ENCODE measurements at places on chromosomes 16 and 17.

GRCh38 chr17:65035704-65036103 is 20.8 kb downstream of the GNA13 start:
- no peak for DNase-seq

GRCh38 chr17:40463122-40463550 is 19.9 kb downstream of the IGFBP4 start:
- DNase-seq: no peak

DNA sequence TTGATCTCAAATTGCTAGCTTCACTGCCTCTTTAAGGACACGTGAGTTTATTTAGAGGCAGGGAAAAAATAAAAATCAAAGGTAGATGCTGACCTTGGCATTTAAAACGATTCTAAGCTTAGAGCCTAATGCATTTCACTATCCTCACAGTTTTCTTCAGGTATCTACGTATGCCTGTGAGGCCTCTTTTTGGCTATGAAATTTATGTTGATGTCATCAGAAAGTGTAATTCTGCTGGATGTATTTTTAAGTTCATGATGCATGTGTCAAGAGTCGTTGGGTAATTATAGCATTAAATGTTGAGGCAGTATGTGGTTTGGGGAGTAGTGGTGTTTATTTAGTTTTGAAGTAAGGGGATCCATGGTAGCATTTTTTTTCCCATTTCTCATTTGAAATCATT is 4.2 kb upstream of the KRTAP3-2 start:
- no peak for DNase-seq

DNA sequence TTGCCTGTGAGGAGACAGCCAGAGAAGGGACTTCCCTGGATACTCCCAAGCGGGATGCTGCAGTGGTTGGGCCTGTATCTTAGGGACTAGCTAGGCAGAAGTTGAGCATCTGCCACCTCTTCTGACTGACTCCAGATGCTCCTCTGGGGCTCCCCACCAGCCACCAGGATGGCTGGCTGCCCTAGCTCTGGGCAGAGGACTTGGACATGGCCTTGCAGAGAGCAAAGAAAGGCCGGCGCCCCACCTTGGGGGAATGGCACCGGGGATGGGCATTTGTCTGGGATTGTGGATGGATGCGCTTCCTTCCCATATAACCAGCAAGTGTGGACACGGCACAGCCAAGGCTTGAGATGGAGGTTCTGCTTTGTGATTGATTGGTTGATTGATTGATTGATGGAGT is 69.0 kb downstream of the OR1D5 start:
- peak; percentile 41 for DNase-seq

- no peak for DNase-seq
These were observed 72.6 kb upstream of the CNEP1R1 start for GRCh38 chr16:49952386-49952785.

GRCh38 chr17:2262135-2262587 is 41.4 kb downstream of the SMG6 start:
- DNase-seq: no peak

- no peak for DNase-seq
These were observed 224 bp upstream of the NHERF1 start for GRCh38 chr17:74748279-74748528.

DNA sequence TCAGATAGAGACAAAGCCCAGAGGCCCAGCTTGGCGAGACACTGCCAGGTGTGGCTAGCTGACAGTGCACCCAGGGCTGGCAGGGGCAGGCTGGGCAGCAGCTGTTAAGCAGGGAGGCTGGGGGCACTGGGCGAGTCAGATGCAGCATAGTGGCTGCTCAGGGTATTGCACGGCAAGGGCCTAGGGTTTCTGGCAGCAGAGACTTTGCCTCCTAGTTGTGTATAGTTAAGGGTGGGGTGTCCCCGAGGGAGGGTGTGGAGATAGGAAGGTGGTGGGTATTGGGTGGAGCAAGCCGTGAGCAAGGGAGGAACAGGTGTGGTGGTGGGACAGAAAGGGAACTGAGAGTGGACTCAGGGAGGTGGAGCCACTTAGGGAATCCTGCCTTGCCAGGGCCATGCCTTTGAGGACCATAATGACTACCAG is 66.0 kb downstream of the SMPD3 start:
- DNase-seq: no peak

DNA sequence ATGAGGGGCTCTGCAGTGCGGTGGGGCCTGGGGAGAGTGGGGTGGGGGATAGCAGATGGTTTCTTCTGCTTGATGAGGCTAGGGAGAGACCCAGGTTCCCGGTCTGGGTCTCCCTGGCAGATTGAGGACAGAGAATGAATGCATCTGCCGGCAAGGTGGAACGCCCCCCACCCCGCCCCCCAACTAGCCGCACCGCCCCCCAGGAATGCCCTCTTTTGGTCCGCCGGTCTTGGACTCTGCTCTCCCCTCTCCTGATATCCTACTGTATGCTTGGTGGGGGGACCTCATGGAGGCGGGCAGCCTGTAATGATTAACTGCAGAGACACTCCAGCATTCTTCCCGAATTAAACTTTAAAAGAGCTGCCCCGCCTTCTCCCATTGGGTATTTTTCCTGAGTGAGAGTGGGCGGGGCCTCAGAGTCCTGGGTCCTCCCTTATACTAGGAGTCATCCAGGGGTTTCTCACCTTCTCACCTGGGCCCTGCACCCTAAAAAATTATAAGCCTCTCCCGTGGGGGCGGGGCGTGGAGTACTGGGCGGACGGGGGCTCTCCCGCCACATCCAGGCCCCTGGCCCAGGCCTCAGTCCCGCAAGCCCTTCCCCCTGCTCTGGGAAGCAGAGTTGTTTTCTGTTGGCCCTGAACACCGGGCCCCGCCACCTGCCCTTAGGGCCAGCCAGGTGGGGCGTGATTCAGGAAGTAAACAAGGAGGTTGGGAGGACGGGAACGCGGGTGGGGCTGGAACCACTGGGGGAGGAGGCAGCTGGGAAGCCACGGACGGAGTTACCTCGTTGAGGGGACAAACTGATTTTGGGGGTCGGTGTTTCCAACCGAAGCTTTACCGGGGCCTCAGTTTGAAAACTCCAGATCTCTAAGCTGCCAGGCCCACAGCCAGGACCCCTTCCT is 1.5 kb downstream of the GRB7 start:
- DNase-seq: peak; percentile 93

- no peak for DNase-seq
These were observed at the start of gene ABR for GRCh38 chr17:1179818-1180742. Gene ABR, minus strand, starts transcription at chr17:1179981. Its CDS starts 254 bp downstream, at chr17:1179727.

DNA sequence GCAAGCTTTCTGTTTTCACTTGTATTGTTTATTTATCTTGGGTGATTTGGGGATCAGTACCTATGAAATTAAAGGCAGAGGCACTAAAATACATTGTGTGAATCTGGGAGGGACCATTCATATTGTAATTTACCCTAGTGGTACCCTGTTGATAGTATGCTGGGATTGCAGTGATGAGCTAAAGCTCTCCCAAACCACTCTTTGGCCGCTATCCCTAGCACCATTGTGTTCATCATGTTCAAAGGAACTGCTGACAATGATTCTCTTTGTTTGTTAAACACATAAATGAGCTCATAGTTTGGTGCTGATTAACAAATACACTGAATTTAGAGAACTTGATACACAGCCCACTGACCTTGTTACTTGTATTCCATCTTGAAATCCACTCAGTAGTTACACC is 1469.8 kb downstream of the CDH11 start:
- DNase-seq: no peak

DNA sequence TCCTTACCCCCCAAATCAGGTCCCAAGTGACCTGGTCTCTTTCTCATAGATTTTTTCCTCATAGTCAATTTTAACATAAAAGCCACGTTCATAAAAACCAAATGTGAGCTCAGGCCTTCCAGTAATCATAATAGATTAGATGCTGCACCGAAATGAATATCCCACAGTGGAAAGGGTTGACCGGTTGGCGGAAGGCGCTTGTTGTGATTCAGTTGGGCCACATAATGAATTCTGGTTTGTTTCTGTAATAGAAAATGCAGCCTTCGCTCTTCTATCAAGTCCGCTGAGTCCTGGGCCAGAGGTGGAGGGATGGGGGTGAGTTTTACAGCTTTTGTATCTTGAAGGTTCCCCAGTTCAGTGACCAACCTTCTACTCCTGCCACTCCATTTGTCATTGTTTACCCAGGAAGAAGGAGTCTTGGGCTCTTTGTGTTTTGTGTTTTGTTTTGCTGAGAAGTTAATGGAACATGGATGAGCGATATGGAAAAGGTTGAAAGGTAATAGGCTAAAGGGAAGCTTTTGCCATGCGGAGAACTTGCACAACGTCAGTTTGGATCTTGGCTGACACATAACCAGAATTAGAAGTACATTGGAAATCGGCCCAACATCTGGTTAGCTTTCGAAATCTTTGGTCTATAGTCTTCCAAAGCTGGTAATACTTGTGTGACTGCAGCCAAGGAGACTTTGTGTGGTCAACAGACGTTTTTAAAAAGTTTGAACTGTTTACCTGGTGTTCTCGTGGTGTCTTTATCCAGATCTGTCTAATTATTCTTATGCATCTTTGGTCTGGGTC is 89.5 kb downstream of the CLEC16A start:
- no peak for DNase-seq

DNA sequence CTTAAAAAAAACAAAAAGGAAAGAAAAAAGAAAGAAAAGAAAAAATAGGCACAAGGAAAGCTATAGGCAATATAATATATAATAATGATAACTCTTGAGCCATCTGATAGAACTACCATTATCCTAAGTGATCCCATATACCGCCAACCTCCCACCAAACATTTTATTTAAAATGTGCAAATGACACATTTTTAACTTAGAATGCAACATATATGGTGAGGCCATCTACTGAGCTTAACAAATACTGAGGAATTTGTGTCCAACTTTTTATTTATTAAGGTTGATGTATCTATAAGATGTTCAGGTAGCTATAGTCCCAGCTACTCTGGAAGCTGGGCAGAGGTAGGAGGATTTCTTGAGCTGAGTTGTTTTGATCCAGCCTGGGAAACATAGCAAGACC is 14.4 kb upstream of the APPBP2 start:
- no peak for DNase-seq

DNA sequence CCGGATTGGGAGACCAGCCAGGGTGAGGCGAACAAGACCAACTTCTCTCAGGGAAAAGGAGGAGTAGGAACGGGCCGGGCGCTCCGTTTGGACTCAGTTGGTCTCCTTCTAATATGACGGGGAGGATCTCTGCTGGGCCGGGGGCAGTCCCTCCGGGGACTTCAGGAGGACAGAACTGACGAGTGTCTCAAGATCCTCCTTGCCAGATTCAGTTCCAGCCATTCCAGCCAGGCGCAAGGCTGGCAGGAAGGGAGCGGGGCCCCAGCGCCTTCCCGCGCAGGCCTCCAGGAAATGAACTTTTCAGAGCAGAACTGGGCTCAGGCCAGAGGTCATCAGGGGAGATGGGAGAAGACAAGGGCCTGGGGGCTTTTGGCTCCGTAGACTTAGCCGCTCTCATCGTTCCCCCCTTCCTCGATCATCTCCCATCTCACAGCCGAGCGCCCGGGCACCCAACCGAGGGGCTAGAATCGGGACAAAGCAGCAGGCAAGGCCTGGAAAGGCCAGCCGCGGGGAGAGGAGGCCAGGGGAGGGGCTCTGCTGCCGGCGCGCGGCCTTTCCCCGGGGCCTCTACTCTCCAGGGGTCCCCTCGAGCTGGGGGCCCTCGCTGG is 1.6 kb downstream of the ZNF423 start:
- DNase-seq: no peak

DNA sequence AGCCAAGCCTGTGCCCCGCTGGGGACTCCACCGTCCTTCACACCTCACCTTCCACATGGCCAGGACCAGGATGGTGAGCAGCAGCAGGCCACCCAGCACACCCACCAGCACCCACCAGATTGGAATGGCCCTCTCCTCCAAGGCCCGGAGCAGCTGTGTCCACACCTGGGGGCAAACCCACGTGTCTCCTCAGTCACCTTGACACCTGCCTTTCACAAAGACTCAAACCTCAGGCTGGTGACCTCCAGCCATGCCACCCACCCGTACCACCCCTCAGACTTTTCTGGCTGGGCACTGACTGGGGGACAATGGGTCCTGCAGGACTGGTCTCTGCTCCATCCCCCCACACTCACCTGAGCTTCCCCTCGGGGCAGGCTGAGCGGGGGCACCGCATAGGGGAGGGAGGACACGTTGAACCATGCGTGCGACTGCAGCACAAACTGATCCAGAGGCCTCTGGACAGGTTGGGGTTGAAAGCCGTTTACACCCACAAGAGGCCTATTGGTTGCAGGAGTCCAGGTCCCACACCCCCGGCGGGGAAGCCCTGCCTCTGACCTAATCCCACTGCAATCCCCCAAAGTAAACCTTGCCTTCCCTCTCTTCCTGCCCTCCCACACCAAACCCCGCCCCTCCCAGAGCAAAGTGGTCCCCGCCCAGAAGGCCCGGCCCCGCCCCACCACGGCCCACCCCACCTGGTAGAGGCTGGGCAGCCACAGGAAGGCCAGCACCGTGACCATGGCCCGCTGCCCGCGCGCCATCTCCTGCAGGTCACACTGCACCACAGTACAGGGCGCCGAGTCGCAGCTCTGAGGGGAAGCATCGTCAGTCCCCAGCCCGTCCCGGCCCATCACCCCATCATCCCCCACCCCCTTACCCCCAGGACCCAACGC is 10.9 kb upstream of the FAM171A2 start:
- no peak for DNase-seq

DNA sequence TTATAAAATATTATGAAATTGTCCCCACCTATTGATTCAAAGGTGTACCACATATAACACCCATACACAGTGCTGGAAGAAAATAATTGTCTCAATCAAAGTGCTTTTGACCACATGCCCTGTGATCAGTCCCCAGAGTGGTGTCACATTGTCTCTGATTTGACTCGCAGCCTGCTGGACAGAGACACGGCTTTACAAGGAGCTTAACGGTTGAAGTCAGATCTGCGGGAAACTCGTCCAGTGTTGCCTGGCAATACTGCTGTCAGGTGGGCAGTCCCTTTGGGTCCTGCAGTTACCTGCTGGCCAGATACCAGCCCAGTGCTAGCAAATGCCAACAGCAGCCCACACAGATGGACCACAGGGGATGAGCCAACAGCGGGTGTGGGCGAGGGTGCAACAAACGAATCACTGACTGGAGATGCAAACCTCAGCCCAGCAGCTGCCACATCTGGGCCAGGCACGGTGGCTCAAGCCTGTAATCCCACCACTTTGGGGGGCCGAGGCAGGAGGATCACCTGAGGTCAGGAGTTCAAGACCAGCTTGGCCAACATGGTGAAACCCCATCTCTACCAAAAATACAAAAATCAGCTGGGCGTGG is 26.2 kb upstream of the SSTR2 start:
- DNase-seq: no peak

GRCh38 chr17:79372470-79373238 is 238.2 kb downstream of the RBFOX3 start:
- no peak for DNase-seq

DNA sequence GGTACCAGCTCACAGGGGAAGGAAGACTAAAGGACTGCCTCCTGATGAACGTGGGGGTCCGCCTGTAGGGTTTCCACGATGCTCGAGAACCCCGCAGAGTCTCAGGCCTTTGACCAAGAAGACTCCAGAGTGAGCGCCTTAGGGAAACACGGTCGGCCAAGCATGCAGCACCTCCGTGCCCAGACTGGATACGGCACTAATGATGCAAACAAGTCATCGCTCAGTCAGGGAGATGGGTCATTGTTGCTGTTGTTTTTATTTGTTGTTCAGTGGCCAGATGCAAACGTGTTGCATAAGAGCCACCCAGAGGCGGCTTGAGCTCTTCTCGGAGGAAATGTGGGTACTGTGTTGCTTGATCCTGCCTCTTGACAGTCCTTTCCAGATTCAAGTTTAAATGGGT is 19.3 kb upstream of the RBFOX3 start:
- no peak for DNase-seq

GRCh38 chr17:1649844-1650501 is at the start of gene RILP:
Gene RILP, minus strand, starts transcription at chr17:1649866. Its CDS starts 62 bp downstream, at chr17:1649804.
- peak; percentile 98 for DNase-seq
